Stimulated activated CD4-positive, alpha-beta T cell treated with anti-CD3 and anti-CD28 coated beads, Interleukin-2, amount 100 ng/mL, for 24 hours (primary cell): ENCODE measurements at places on chromosomes 3 and 15.

DNA sequence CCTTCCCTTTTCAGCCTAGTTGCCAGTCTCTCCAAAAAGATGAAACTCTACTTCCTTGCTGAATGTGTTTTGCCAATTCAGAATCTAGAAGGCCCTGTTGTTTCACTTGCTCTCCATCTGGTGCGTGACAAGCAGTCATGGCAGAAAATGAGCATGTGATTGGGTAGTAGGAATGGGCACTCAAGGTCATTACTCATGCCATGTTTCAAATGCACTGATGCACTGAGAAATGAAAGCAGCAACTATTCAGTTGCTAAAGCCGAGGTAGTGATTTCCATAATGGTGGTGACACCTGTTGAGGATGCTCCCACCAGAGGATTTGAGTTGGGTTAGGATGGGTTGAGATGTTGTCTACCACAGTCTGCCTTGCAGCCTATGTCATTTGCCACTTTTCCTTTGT, 12.7 kb downstream of the ZBTB38 start:
- no peak for DNase-seq

- DNase-seq, result no peak
Observed at GRCh38 chr3:186004209-186004608, 66.4 kb upstream of the TRA2B start.

DNA sequence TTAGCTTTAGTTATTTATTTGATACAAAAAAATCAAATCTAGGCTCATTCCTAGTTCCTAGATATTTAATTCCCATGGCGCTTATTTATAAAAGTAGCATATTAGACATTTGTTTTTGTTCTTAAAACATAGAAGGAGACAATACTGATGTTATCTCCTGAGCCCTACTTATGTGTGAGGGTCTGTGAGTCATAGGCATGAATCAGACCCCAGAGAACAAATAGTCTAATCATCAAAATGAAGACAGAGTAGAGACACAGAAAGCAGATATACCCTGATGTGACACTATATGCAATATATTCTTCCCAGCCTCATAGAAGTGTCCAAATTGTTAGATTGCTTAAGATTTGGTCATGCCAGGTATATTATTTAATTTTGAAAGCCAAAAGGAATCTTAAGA, 44.9 kb downstream of the PEX5L start:
- DNase-seq, result no peak

GRCh38 chr3:73706771-73707170, 82.0 kb upstream of the PDZRN3 start:
- DNase-seq, result no peak

GRCh38 chr3:20574746-20575145, 388.7 kb upstream of the SGO1 start:
- no peak for DNase-seq

DNA sequence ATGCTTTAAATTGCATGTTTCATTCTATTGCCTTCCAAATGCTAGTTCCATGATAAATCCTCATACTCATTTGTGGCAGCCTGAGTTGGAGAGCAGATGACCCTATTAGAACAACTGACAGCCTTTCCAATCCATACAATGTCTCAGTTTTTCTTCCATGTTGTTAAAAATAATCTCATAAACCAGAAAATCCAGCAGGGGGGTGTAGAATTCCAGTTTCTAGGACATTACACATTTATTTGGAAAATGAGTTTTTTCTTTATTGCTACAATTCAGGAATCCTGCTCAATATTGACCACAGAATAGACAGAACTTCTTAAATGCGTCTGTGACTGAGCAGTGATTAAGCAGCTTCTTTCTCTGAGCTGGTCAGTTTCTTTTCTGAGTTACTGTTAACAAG, 174.2 kb upstream of the ATP10A start:
- no peak for DNase-seq

- DNase-seq, result no peak
Observed at GRCh38 chr3:129085165-129085715, 24.7 kb downstream of the GP9 start.

- DNase-seq, result no peak
Observed at GRCh38 chr15:99252326-99252725, 1.0 kb downstream of the LRRC28 start.

DNA sequence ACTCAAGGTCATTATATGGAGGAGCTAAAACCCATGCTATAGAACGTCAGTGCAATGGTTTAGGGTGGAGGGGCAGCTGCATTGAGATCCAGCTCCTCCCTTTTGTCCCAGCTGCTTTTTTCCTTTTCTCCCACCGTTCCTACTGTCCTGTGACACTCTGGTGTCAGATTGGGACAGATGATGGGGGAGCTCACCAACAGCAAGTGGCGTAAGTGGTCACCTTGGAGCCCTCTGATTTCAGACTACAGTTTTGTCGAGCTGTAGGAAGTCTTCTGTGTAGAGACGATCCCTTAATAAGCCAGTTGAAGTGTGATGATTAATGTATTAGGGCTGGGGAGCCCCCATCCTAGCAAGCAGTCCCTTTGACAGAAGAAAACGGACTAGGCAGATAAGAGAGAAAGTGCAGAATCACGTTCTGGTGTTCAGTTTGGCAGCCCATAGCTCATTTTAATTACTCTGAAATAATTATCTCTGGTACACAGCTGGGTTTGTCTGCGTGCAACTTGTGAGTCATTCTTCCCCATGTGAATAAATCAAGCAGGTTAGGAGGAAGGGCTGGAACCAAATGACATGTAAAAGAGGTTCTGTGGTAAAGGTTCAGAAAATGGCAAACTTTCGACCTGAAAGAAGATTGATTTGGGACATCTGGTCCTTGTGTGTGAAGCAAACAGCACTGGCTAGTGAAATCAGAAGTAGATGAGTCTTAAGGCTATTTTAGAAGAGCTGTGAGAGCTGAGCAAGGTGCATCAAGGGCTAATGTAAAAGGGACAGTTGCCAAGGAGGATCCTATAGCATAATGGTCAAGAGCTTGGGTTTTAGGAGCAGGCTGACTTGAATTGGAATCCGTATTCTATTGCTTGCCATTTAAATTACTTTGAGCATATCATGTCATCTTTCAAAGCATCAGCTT, 241.4 kb downstream of the EDEM1 start:
- DNase-seq, result no peak

DNA sequence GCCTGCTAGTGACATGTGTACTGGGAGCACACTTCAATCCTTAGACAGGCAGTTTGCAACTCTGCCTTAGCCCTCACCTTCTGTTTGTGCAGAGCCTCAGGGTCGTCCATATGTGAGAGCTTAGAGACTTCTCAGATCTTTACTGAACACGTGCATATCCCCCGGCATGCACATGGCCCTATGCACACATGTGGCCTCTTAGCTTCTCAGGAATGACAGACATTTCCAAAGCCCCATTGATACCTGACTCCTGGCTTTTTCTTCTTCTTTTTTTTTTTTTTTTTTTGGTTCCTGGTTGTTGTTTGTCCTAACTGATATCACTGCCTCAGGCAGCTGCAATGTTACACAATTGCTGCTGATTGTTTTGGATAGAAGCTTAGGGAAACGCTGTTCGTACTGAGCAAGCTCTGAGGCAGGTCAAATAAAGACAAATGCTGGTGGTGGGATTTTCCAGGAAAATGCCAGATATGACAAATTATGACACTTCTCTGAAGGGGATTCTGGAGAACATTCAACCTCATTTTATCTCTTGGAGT, 107.2 kb upstream of the RGMA start:
- no peak for DNase-seq

DNA sequence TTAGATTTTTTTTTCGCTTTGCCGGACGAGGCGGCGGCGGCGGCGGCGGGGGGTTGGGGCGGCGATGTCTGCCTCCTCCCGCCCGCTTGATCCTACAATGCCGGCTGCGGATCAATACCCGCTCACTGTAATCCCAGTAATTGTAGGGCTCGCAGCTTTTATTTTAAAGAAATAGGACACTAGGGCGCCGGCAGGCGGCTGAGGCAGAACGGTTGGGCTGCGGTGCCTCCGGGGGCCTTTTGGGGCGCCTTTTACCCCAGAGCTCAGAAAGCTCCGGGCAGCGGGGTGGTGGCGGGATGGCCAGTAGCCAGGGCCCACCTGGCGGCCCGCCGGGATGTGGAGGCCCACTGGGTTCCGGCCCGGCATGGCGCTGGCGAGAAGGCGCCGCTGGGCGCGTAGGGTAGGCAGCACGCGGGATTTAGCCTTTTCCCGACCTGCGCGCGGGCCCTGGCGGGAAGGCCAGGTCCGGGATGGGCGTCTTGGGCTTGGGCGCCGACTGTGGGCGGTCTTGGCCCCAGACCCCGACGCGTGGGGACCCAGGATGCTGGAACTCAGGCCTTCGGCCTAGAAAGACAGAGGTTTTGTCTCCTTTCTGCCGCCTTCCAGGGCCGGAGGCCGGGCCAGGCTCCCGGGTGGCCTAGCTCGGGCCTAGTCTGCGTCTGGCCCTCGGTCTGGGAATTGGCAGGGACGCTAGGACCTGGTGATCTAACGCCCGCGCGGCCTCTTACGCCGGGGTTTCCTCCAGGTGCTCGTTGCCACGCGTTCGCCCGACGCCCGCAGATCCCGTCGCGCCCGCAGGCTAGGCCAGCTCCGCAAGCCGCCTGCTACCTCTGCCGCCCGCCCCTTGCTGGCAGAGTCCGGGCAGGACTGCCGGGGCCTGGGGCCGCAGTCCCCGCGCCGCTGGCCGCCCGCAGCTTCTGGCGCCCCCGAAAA, 15.5 kb upstream of the ONECUT1 start:
- no peak for DNase-seq

DNA sequence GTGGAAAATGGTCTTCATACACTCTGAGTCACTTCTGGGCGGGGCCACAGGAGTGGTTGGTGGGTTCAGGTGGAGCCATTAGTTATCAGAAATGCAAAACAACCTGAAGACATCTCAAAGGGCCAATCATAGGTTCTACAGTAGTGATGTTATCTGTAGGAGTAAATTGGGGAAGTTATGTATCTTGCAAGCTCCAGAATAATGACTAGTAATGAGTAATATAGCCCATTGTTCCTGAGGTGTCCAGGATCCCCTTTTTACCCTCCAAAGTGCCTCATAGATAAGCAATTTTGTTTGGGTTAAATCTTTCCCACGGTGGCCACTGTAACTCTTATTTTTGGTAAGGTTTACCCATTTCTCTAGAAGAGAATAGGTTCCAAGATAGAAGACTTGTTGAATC, 91.7 kb downstream of the PIK3R4 start:
- no peak for DNase-seq

DNA sequence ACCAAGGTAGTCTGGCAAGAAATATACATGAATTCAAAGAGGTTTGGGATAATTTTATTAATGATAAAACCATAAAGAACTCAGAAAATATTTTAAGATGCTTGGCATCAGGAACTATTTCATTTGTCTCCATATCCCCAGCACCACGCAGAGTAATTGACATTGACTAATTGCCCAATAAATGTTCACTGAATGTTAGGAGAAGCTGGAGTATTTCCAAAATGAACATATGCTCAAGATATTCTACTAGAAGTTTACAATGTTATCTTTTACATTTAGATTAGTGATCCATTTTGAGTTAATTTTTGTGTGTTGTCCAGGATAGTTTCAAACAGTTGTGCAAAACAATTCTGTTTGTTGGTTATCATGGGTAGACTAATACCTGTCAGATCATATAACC, 298.8 kb upstream of the CTDSPL start:
- no peak for DNase-seq
